ENCODE measurements at places on chromosomes 4 and X. TPM values are rescaled to one million over a fixed set of nuclear protein-coding genes. Genes with fewer than 3 reads are reported as not detected.

- no peak for DNase-seq
Measured at GRCh38 chr4:114384629-114385028, 214.0 kb upstream of the UGT8 start.

- no peak for DNase-seq
Measured at GRCh38 chr4:123304151-123304964, 92.2 kb upstream of the SPRY1 start.

DNA sequence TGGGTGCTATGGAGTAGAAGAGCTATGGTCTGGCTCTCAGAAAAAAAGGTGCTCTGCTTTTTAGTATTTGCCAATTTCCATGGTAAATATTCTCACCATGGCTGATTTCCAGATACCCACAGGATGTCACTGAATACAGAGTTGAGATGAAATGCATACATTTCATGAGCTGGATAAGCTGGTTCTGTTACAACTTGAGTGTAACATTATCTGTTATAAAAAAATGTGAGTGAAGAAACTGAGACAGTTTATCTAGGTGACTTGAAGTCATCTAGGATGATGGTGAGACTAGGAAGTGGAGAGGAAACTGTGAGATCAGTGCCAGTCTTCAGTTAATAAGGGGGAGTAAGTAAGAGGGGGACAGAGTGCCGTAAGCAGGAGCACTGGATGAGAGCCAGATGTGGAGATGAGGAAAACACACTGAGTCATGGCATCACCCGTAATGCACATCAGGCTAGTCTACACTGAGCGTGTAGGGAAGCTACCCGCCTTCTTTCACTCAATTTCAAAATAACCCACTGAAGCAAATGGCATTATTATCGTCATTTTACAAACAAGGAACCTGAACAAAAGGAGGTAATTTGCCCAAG lies 5.0 kb downstream of the HPSE start:
- no peak for DNase-seq

FAM149A gene
- 13.3 TPM for total RNA-seq

DNA sequence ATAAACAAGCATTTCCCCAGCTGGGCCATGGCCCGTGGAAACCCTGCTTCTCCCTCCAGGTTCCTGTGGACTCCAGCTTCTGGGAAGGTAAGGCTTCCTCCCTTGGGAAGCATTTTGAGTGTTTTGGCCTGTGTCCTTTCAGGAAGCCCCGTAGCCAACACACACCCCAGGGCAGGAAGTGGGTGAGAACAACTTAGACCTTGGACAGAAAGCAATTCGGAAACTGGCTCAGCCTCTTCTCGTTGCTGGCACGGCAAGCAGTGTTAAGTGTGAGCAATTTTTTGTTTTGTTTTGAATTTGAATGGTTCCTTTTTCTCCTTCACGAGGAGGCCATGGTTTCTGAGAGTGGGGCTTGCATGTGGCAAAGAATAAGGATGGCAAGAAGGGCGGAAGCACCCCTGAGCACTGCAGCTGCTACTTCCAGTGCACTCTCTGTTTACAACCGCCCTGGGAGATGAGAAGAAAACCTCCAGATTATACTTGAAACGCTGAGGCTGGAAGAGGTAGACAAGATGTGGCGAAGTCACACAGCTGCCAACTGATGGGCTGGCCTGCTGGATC lies 14.1 kb upstream of the CYTL1 start:
- no peak for DNase-seq

GRCh38 chr4:39043861-39044363 lies 11.7 kb upstream of the TMEM156 start:
- no peak for DNase-seq

GRCh38 chr4:147160908-147161513 lies 215.3 kb upstream of the TTC29 start:
- DNase-seq: no peak

Measured in lower lobe of right lung (tissue), 2 donors.